ENCODE measurements at places on chromosomes 1 and 21.

GRCh38 chr1:152961226-152961891 is 9.1 kb upstream of the SPRR4 start:
- DNase-seq = no peak

DNA sequence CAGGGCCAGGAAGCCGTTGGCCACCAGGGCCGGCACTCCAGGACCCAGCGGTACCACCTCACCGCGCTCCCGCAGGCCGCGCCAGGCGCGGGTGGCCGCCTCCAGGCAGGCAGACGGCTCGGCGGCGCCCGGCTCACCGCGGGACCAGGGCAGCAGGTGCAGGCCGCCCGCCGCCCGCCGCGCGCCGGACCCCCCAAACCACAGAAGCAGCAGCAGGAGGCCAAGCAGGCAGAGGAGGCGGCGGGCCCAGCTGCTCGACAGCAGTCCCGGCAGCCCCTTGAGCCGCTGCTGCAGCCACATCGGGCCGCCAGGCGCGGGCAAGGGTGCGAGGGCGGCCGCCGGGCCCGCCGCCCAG is 312 bp downstream of the KIAA2013 start:
- DNase-seq = no peak

GRCh38 chr1:151135433-151136385 is 10.7 kb downstream of the SEMA6C start:
- no peak for DNase-seq

- no peak for DNase-seq
Measured at GRCh38 chr1:82632155-82632554, 831.4 kb downstream of the ADGRL2 start.

DNA sequence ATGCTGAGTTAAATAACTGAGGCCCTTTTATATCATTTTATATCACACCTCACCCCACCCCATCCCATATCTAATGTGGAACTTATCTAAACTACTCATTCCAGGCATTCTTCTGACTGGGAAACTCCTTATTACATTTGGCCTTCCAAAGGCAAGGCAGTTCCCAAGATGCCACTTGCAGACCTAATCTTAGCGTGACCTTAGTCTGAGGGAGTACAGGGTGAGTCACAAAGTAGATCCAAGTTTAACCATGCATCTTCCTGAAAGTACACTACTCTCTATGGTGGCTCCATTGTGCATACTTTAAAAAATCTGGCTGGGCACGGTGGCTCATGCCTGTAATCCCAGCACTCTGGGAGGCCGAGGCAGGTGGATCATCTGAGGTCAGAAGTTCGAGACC is 353.6 kb upstream of the C1orf87 start:
- no peak for DNase-seq

- no peak for DNase-seq
Measured at GRCh38 chr1:178652506-178653490, 72.2 kb upstream of the RALGPS2 start.

DNA sequence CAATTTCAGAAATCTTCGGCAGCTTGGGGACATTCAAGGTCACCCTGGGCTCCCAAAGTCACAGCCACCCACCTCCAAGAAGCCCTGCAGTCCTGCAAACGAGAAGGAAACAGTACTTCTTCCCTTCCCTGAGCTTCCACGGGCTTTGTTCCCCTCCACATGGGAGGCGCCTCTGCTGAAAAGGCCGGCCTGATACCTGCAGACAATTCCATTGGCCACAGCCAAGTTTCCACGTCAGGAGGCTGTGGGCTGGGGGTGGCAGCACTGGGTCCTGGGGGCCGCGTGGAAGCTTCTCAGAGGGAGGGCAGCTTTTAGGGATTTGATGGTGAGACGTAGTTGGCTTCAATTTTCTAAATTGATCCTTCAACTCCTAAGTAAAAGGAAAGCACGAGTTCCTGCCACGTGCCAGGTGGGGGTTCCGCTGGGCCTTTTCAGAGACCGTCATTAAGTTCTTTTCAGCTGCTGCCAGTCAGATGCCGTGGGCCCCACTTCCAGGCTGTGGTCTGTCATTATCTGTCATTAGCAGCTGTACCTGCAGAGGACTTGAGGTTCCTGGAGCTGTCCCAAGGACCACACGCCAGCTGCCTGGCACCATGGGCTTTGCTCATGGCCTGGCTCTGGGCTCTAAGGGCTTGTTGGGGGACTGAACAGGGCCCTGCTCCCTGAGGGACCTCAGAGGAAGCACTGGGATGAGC is 98.7 kb downstream of the CRYAA start:
- DNase-seq = no peak

DNA sequence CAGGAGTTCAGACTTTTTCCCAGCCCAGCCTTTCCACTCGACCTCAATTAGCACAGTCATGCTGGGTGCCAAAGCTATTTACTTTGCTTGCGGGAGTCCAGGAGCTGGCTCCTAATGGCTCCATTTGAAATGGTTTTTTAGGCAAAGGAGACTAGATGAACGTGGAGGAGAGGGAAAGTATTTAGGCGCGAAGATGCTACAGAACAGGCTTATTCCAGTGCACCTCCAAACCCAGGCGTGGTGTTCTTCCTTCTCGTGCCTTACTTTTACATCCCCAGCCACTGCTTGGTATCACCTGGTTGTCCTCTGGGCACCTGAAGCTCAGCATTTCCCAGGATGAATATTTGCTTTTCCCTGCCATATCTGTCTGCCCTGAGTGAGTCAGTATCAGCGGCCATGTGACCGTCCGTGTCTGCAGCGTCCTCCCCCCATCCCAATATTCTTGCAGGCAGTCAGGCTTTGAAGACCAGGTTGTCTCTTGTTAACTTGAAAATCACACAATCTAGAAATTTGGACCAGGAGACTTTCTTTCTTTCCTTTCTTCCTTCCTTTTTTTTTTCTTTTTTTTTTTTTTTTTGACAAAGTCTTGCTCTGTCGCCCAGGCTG is 198.5 kb downstream of the DYRK1A start:
- no peak for DNase-seq

DNA sequence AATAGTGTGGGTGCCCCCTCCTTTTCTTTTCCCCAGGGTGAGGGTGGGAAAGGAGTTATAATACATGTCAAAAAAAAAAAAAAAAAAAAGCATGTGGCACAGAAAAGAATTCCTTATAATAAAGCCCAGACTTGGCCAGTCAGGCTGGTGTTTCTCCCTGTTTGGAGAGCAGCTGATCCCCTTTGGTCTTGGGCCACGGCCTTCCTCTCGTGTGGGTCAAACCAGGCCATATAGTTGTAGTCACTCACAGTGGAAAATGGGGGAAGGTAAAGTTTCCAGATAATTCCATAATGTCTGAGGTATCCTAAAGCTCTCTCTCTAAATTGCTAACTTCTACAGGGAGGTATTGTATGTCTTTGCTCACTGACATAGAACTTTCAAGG is 22.0 kb downstream of the CLIC6 start:
- no peak for DNase-seq

- DNase-seq = peak; percentile 81
Measured at GRCh38 chr1:110627764-110628163, 21.6 kb upstream of the KCNA2 start.

GRCh38 chr1:148289647-148290046 is 137.6 kb upstream of the NBPF11 start:
- DNase-seq = no peak

GRCh38 chr1:109763646-109764415 is at the start of gene EPS8L3:
EPS8L3 (minus strand) TSS chr1:109763923; CDS start chr1:109761749, 2,174 bp downstream.
- DNase-seq = no peak

DNA sequence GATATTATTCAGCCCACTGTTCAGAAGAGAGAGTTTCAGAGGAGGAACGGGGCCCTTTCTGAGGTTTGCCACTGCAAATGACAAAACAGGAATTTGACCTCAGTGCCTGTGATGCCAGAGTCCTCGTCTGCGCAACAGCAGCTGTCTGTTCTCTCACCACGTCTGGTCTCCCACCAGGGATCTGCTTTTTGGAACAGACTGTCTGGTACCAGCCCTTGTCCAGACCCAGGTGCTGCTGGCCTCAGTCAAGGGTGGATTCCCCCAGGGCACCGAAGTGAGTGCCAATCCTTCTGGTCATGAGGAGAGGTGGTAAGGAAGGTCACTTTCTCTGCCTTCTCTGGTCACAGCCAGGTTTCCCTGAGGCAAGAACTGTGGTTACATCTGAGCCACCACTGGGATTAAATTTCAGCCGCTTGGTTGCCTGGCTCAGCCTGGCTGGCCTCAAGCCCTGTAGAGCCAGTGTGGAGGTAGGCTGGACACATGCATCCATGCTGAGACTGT is 2.3 kb upstream of the BCAN start:
- no peak for DNase-seq

GRCh38 chr1:25624156-25624555 is 7.6 kb downstream of the MAN1C1 start:
- DNase-seq = no peak

- DNase-seq = peak; percentile 26
Measured at GRCh38 chr1:7669559-7670311, 101.4 kb upstream of the VAMP3 start.

DNA sequence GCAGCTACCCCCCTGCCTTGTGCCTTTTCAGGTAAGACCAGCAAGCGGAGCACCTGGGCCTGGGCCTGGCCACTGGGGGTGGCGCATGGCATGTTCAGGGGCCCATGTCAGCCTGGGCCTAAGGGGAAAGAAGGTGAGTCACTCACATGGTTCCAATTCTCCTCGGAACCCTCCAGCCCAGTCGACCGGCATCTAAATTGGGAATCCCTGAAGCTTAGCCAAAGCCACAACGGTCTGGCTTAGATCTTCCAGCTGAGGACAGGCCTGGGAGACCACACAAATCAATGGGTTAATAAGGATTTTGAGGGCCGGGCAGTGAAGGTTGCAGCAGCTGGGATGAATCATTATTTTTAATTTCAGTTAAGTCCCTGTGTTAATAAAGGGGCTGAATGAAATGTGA is 145.1 kb upstream of the SMYD2 start:
- DNase-seq = no peak

- DNase-seq = no peak
Measured at GRCh38 chr1:201318504-201319340, 35.4 kb downstream of the PKP1 start.

- no peak for DNase-seq
Measured at GRCh38 chr1:22755641-22756040, 45.0 kb downstream of the EPHB2 start.

- no peak for DNase-seq
Measured at GRCh38 chr1:145963265-145964019, 933 bp downstream of the ANKRD34A start.

GRCh38 chr1:24139841-24140425 is 3.0 kb downstream of the IL22RA1 start:
- peak; percentile 84 for DNase-seq

DNA sequence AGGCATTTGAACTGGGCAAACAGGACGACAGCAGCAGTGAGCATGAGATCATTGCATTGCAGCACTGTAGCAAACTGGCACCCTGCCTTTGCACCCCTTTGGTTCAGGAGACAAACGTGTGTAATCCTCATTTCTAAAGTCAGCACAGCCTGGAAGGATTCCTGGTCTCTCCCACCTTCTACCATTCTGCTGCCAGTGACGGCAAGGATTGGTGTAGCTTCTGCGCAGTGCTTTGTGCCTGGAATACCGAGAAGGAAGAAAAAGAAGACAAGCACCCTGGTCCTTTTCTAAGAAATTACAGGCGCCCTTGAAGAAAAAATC is 805.3 kb downstream of the USP25 start:
- no peak for DNase-seq

- DNase-seq = no peak
Measured at GRCh38 chr1:85245456-85245855, 14.0 kb downstream of the C1orf52 start.

- DNase-seq = peak; percentile 58
Measured at GRCh38 chr21:42387164-42387563, 8.7 kb downstream of the TMPRSS3 start.
